ENCODE measurements at places on chromosomes 3 and 15. TPM values are rescaled to one million over a fixed set of nuclear protein-coding genes. Genes with fewer than 3 reads are reported as not detected.

Gene PIF1
- 1.7 TPM for total RNA-seq

Gene MITF
- total RNA-seq: 6.2 TPM

Gene SLC38A3
- total RNA-seq: 0.68 TPM

Gene UROC1
- total RNA-seq: not detected

Gene FSTL1
- 1,010 TPM for total RNA-seq

Gene SPRED1
- 31.7 TPM for total RNA-seq

Gene HACL1
- total RNA-seq: 17.8 TPM

Gene TLR9
- 0.25 TPM for total RNA-seq

Gene ADAM10
- 254 TPM for total RNA-seq

Gene OR5H2
- total RNA-seq: not detected

Gene KLHL6
- 0.11 TPM for total RNA-seq

Gene MEX3B
- total RNA-seq: 18.7 TPM

Gene HYAL1
- total RNA-seq: 0.27 TPM

Gene ASB14
- not detected for total RNA-seq

Gene TUSC2
- total RNA-seq: 41.4 TPM

Gene AGBL1
- not detected for total RNA-seq
